Small intestine (tissue), 16 donors: ENCODE measurements at places on chromosomes 1 and 21. TPM values are rescaled to one million over a fixed set of nuclear protein-coding genes. Genes with fewer than 3 reads are reported as not detected.

The LCA5L gene
- not detected for polyA plus RNA-seq

The PLPP3 gene
- 1.6 TPM for polyA plus RNA-seq

The TRMT1L gene
- polyA plus RNA-seq, result 5.4 TPM

The KRTAP11-1 gene
- polyA plus RNA-seq, result not detected

The PIK3R3 gene
- 13.5 TPM for polyA plus RNA-seq

The LRRC3 gene
- 0.54 TPM for polyA plus RNA-seq

The GFI1 gene
- polyA plus RNA-seq, result 3.0 TPM

The CD2 gene
- polyA plus RNA-seq, result 6.3 TPM

The CCDC30 gene
- polyA plus RNA-seq, result 4.4 TPM

The FCMR gene
- 1.1 TPM for polyA plus RNA-seq

The CITED4 gene
- 4.9 TPM for polyA plus RNA-seq

- DNase-seq, result no peak
These were observed 26.6 kb downstream of the NIBAN1 start for GRCh38 chr1:184947497-184948256.

DNA sequence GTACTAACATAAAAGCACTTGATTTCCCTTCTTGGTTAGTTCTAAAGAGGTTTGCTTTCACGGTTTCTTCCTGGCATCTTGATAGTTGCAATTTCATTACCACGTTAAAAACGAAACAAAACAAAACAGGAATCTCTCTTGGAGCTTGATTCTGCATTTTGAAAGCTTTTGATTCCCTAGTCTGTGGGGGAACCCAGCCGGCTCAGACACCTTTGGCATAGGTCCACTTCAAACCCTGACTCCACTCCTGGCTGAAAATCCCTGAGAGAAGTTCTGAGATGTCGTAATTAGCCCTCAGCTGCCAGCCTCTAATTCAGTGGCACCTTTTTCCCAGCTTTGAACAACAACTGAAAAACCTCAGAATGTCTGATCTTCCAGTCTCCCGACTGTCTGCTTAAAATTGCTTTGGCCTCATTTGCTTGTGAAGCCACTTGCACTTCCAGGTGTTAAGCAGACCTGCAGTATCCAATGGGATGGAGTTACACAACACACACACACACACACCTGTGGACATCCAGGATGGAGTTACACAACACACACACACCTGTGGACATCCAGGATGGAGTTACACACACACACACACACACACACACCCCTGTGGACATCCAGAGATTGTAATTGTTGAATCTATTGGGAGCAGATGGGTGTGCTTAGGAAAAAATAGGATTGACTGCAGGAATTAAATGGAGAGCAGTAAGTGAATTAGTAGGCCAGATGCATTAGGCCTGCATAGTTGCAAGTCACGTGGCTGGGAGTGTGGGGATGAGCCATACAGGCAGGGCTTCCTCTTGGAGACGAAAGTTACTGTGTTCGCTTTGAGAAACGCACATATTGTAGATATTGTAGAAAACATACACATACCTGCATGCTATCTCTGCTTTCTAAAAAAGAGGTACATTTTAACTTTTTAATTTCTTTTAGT, 285.6 kb upstream of the FMN2 start:
- DNase-seq, result no peak

GRCh38 chr1:11752359-11753088, 9.5 kb upstream of the C1orf167 start:
- no peak for DNase-seq

DNA sequence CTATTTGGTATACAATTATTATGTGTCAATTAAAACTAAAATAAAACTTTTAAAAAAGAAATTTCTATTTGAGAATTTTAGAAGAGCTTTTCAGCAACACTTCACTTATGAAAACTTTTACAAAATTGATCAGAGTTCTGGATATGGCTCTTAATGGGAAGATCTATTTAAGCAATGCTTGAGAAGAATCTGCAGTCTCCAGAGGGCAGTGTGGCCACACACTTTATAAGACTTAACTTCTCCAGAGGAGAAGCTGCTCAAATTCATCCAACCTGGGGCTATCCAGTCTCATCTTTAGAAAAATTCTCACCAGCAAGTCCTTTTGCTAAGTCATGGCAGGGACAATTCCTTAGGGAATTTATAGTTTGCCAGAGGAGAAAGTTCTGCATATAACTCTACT, 25.2 kb upstream of the AGO1 start:
- DNase-seq, result peak; percentile 44

- DNase-seq, result no peak
These were observed 3.7 kb upstream of the ETV3L start for GRCh38 chr1:157103268-157103667.

DNA sequence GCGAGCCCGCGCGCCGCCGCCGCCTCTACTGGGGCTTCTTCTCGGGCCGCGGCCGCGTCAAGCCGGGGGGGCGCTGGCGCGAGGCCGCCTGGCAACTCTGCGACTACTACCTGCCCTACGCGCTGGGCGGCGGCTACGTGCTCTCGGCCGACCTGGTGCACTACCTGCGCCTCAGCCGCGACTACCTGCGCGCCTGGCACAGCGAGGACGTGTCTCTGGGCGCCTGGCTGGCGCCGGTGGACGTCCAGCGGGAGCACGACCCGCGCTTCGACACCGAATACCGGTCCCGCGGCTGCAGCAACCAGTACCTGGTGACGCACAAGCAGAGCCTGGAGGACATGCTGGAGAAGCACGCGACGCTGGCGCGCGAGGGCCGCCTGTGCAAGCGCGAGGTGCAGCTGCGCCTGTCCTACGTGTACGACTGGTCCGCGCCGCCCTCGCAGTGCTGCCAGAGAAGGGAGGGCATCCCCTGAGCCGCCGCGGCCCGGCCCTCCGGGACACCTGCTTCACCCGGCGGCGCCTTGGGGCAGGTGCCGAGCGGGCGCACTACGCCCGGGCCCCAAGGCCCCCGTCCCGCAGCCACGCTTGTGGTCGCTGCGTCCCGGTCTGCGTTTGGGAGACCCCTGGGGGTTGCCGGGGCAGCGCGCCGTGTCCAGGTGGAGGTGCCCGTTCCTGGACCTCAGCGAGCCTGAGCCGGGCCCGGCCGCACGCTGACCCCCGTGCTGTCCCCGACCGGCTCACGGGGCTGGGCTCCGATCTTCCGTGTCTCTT, 944 bp downstream of the B3GALT6 start:
- no peak for DNase-seq

DNA sequence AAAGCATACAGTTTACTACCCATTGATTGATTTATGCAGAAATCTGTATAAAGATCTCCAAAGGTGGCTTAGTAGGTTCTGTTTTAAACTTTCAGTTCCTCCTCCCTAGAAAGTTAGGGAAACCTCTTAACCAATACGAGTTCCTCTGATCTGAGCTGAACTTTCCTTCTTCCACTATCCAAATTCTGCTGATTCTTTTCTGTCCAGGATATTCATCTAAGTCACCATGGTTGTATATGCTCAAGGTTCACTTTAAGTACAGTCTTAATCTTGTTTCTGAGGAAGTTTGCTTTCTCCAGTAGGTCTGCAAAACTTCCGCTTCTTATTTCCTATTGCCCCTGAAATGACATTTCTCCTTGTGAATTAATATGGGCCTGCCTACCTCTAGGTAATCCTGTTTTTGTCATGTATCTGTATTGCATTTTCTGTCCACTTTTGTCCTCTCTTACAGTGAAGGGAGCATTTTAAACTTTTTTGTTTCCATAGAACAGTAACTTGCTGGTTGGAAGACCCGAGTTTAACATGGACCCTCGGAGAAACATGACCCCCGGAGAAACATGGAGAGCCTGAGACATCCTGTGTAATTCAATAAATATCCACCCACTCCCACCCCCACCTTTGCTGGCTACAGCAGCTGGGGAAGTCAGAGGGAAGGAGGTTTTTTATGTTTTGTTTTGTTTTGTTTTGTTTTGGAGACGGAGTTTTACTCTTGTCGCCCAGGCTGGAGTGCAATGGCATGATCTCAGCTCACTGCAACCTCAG, 16.7 kb upstream of the TUT4 start:
- DNase-seq, result no peak

GRCh38 chr1:159941591-159942560, 3.5 kb downstream of the IGSF9 start:
- DNase-seq, result no peak

DNA sequence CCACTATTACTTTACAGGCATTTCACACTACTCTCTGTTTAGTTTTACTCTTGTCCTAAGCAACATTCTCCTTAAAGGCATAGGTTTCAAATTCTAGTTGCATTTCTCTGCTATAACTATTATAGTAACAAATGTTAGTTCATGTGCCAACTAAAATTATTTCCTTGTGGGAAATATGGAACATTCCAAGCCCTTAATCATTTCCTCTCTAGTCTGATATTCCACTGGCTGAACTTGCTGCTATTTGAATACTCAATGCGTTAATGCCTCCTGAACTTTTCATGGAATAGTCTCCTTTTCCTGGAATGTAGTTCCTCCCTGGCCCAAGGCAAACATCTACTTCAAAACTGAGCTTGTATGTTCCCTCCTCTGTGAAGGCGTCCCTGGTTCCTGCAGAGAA, 19.3 kb upstream of the TBX19 start:
- DNase-seq, result no peak
